ENCODE measurements at places on chromosomes 16 and 17.

DNA sequence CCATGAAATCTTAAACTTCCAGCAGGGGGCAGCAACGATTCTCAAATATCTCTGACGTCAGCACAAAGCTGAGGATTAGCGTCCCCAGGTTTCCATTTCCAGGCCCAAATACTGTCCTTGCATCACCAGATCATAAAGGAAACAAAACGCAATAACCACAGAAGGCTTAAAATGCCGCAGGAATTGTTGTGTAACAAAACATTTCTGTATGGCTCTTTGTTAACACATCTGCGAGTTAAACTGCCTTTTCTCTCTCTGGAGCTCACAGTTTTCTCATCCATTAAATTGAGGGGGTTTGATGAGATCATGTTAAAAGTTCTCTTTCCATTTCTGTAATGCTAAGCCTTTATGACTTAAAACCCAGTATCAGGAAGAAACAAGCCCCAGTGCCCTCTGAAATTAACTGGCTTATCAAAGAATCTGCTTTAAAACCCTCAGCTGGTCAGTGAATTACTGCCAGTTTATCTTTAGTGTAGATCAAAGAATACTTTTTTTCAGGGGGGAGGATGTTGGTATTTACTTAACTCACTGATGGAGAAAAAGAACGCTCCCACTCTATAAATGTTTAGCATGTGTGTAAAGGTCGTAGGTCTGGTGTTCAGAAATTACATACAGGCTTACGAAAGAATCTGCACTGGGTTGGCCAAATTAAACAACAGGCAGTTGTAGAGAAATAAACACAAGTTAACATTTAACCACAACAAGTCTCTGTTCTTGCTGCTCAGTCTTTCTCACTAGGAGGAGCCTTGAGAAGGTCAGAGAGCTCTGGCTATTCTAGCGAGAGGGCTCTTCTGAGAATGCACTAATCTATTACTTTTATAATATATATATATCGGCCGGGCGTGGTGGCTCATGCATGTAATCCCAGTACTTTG, 10.6 kb upstream of the TERF2 start:
- DNase-seq, result peak; percentile 86

- no peak for DNase-seq
These were observed 240.3 kb downstream of the ZNF423 start for GRCh38 chr16:49615576-49615975.

DNA sequence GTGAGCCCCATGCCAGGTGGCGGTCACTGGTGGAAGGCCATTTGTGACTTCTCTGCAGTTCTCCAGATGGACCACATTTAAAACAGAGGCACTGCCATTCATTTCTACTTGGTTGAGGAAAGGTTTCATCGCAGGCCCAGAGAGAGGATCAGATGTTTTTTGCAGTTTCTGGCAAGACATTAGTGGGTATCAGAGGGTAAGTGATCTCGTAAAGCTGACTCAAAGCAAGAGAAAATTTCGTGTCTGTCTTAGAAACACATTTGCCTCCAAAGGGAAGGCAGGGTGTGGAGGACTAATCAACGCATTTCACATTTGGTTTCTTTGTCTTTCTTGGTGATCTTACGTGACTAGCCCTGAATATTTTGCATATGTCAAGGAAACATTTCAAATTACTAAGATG, 81.8 kb downstream of the PRKCB start:
- no peak for DNase-seq

DNA sequence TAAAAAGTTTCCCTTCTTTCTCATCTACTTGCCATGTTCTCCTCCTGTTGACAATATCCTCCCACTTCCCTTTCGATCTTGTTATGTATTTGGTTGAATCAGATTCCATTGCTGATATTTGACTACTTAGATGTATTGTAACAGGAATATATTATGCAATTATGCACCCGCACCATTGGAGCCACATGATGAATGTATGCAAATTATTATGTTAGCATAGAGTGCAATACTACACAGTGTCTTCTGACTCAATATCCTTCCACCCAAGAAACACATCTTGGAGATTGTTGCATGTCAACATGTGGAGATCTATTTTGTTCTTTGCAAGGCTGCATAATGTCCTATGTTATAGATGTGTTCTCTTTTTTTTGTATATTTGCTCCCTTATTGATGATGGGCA, 219.2 kb upstream of the RBFOX1 start:
- no peak for DNase-seq

DNA sequence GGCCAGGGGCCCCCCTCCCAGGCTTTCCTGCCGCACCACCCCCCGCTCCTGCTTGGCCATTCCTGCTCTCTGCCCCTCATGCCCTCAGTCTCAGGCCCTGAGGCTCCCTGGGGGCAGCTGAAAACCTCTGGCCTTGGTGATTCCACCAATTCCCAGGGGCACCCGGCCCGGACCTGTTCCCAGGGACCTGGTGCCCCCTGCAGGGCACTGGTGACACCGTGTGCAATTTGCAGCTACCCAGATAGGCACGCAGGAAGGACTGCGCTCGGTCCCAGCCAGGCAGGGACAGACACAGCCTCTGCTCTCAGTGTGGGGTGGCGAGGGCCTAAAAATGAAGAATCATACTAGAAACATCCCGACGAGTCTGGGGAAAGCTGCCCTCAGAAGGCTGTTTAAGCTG, 13.4 kb downstream of the WFDC1 start:
- no peak for DNase-seq

Measured in G401 (cell line).